Muscle of arm (tissue), 14 donors: ENCODE measurements at places on chromosomes 5 and 9. TPM values are rescaled to one million over a fixed set of nuclear protein-coding genes. Genes with fewer than 3 reads are reported as not detected.

PDE8B gene
- polyA plus RNA-seq = 2.5 TPM

ARID3C gene
- not detected for polyA plus RNA-seq

FAM219A gene
- polyA plus RNA-seq = 12.9 TPM

DNA sequence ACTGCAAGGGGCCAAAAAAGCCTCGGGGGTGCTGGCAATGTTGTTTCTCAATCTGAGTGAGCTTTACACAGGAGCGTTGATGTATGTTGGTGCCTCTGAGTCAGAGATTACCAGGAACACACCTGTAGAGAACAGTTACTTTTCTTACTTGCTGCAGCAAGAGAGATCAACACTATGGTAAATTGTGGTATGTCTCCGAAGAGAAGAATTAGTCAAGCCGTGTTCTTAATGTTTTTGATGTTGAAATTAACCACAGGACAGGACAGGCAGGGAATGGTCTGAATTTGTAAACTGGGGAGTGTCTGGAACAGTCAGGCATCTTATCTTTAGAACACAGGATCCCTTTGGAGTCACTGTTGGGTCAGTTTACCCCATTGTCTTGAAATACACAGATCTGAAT lies 285.7 kb downstream of the DNAH5 start:
- no peak for DNase-seq

DNA sequence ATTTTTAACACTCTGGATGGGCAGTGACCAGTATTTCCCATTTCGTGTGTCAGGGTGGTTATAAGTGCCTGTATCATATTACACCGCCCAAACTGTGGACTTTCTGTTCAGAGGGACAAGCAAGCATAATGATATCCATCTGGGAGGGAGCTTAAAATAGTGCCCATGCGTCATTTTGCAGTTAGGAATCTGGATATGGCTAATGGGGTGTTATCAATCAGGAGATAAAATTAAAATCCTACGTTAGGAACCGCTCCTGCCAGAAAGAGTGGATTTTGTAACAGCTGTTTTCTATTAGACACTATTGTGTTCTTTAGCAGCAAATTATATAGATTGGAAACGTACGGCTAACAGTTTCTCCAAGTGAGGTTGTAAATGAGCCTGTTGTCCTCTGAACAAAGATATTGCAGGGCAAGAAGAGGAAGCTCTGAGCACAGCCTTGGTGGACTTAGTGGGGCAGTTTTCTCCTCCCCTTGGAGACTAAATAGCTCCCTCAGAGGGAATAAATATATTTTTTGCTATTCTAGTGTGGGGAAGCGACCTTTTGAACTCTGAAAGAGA lies 160.4 kb downstream of the SPATA31D1 start:
- DNase-seq = peak; percentile 44

DNA sequence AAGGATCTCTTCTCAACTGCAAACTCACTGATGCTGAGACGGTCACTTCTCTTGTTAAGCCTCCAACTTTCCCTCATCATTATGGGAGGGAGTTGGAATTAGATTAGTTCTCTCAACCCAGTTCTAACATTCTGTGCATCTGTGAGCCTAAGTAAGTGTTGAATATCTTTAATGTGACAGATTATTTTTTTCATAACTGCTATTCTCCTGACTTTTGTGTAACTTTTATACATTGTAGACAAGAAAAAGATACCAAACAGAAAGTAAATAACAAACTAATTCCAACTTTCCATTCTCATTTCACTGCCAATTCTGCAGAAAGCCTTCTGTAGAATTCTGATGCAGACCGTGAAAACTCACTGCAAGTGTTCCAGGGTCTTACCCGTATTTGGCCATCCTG lies 813.5 kb downstream of the TLE4 start:
- peak; percentile 15 for DNase-seq

DNA sequence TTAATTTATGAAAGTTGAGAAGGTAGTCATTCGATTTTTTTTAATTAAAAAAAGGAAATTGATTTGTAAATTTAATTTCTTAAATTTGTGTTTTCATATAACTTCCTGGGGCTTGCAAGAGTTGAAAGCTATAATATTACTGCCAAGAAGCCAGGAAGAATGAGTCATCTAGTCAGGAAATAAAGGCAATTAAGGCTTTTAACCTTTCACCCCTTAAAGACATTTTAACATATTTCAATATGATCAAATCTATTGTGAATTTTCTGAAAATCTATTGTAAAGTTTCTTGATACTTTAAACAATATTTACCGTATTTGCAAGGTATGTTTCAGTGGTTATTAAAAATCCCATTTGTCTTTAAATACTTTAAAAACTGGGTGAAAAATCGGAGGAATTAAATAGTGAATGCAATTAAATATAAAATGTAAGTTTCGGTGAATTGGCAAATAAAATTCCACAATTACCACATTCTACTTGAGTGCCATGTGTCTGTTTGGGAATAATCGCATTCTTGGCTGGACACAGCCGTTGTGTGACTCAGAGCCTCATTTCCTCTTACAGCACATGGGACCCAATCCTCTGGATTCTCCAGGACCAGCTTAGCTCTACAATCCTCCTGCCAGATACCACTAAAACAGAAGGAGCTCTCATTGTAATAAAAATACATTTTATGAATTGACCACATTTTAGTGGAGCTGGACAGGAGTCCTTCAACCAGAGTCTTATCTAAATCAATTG lies 310.7 kb downstream of the HCN1 start:
- DNase-seq = peak; percentile 5

DNA sequence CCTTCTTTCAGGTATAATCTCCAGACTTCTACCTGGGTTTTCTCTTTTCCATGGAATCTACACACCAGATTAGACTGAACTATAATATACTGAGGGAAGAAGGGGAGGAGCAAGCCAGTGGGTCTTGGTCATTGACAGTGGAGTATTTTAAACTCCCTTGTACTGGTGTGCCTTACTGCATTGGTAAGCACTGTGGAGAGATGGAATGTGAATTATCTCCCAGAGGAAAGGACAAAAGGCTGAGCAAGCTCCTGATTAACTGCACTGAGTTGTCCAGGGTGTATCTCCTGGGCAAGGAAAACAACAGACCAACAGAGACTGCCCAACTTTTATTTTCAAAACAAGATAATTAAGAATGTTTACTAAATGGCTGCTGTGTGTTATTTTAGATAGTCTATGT lies 29.8 kb upstream of the SLCO6A1 start:
- peak; percentile 36 for DNase-seq

- DNase-seq = no peak
Measured at GRCh38 chr9:132074736-132075135, 4.9 kb downstream of the MED27 start.

DNA sequence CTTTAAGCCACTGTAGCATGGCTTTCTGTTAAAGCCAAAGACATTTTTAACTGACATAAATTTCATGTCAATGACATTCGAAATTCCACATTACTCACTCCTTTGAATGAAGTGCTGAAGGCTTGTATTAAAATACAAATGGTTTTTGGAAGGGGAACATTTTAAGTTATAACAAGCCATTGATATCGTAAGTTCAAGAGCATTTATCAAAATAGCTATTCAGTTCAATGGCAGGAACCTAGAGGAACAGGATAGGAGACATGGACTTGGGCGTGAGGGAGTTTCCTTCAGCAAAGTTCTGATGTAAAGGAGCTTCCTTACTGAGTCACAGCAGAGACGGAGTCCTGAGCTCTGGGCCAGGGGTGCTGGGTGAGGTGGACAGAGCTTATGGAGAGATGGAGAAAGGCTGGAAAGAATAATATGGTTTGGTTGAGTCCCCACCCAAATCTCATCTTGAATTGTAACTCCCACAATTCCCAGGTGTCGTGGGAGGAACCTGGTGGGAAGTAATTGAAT lies 631.8 kb downstream of the BNC2 start:
- DNase-seq = no peak

DNA sequence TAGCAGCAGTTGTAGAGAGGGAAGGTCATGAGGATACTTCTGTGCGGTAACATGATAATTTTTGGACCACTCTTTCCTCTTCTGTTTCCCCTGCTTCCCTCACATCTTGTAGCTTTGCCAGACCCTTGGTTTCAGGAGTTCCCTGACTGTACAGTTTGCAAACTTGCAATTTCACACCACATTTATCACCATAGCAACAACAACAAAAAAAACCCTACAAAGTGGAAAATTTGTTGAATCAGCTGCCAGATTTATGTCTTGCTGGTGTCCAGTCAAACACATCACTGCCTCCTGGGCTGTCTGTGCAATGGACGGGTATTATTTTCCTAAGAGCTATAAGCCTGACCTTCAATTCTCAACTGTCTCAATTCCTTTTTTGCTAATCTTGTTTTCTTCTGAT lies 751.6 kb downstream of the TLR4 start:
- DNase-seq = peak; percentile 27

DNA sequence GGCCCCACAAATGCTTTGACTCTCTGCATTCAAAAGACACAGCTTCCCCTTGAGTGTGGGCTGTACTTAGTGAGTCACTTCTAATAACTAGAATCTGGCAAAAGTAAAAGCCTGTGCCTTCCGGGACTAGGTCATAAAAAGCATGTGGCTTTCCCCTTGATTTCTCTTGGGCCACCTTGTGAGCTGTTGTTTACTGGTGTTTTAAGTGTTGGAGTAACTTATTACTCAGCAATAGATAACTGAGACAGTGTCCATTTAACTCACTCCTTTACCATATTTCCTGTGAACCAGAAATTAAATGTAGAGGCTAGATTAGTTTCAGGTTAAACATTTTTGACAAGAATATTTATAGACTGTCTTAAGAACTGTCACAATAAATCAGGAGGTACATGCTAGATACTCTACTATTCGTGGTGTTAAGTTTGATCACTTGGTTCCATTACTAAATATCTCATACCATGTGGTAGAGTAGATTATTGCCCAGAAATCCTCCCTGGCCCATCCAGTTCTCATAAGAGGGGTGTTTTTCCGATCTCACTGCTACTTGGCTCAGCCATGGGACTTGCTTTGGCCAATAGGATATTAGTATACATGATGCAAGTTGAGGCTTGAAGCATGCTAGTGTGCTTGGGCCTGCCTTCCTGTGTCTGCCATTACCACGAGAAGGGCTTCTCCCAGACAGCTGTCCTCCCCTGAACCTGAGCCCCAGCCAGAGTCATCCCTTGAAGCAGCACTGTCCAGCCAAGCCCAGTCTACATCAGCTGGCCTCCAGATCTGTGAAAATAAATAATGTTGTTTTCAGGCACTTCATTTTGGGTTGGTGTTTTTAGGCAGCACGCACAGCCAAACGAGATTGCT lies 10.4 kb upstream of the CMBL start:
- DNase-seq = no peak

DNA sequence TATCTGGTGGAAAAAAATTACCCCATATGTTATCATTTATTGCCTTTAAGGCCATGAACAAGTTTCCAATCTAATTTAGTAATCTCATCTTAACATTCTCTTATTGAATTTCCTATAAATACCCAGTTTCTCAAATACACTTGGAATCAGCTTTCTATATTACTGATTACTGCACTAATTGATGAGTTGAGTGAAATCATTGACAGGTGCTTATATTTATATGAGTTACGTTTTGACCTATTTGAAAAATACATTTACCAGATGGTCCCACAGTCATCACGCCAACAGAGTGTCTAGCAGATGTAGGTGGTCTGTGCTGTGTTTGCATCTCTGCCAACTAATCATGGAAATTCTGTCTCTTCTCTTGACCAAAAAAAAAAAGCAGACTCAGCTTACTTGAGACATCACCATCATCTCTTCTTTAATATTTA lies 307.3 kb upstream of the NREP start:
- DNase-seq = peak; percentile 55

DNA sequence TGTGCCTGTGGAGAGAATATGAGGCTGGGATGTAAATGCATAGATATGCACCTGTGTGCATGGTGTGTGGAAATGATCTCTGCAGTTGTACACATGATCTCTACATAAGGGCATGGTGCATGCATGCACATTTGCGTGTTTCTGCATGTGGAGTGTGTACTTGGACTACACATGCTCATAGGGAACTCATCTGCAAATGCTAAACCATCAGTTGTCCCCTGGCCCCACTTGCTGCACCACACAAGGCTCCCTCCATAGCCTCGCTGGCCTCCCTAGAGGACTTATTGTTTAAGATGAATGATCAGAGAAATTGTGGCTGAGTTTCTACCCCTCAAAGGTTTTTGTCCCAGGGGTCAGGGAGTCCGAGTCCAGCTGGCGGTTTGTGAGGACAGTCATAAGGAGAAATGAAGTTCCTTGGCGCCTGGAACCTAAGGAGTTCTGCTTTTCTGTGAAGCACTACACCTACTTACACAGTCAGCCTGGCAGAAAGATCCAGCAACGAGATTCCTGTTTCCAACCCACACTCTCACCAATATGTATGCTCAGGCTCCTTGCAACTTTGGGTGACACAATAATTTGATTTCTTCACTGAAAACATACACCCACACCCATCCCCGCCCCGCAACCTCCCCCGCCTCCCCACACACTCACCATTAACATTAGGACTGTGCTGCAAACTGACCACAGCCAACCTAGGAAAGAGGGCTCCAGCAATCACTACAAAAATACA lies 79.9 kb upstream of the CPEB4 start:
- DNase-seq = no peak

DNA sequence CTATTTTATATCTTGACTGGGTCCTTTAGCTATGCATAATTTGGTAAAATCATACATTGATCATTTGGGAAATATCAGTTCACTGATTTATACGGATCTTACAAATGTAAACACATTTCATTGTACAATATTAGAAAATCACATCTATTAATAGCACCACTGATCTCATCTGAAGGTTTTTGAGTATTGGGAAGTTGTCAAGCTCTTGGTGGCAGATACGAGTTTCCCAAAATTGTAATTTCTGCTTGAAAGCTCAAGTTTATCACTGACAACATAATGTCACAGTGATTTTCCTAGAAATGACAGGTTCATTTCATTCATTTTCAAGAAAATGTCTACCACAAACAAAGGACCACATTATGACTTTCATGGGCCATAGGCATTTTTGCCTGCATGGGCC lies 3.0 kb upstream of the MACROH2A1 start:
- DNase-seq = no peak

DNA sequence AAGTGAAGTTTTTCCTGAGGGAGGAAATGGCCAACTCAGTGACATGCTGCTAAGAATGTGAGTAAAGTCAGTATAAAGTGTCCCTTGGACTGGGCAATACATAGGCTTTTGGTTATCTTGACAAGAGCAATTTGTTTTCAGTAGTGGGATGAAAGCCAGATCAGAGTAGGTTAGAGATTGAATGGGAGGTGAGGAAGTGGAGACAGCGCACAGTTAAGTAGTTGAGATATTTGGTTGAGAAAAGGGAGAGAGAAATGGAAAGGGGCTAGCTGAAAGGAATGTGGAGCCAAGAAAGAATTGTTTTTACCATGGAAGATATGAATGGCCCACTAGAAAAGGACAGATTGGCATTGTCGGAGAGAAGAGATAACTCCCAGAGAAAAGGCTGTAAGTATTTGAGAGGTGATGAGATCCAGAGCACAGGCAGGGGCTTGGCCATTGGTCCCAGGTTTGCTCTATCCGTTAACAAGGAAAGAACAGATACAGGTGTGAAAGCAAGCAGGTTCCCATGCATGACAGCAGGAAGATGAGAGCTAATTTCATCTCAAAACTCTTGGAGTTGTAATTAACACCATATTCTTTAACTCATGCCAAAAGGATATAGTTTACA lies 392.0 kb downstream of the NR2F1-AS1 start:
- DNase-seq = no peak

DNA sequence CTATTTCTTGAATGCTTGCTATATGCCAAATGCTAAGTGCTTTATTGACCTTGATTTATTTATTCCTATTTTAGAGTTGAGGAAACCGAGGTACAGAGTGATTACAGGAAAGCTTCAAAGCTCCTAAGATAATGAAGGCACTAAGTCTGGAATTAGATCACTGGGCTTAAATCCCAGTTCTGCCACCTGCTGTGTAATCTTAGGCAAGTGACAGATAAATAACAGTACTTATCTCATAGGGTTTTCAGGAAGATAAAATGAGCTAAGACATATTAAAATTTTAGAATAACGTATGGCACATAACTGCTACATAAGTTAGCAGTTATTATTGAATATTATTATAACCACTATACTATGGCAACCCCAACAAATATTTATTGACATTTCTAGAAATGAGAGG lies 843.8 kb downstream of the DTWD2 start:
- DNase-seq = no peak
